Activated CD4-positive, CD25-positive, alpha-beta regulatory T cell treated with anti-CD3 and anti-CD28 coated beads, Interleukin-2, amount 50 U/mL, for 24 hours (primary cell): ENCODE measurements at places on chromosomes 2 and 18.

GRCh38 chr2:8541223-8541622 is 140.6 kb upstream of the ID2 start:
- no peak for ATAC-seq

- ATAC-seq, result no peak
Measured at GRCh38 chr2:226080334-226080733, 680.8 kb downstream of the NYAP2 start.

- no peak for ATAC-seq
Measured at GRCh38 chr2:189609423-189609816, 28.8 kb upstream of the SLC40A1 start.

GRCh38 chr2:239918749-239919148 is 106.4 kb downstream of the NDUFA10 start:
- no peak for ATAC-seq

GRCh38 chr2:10426726-10427617 is 21.2 kb downstream of the ODC1 start:
- no peak for ATAC-seq

DNA sequence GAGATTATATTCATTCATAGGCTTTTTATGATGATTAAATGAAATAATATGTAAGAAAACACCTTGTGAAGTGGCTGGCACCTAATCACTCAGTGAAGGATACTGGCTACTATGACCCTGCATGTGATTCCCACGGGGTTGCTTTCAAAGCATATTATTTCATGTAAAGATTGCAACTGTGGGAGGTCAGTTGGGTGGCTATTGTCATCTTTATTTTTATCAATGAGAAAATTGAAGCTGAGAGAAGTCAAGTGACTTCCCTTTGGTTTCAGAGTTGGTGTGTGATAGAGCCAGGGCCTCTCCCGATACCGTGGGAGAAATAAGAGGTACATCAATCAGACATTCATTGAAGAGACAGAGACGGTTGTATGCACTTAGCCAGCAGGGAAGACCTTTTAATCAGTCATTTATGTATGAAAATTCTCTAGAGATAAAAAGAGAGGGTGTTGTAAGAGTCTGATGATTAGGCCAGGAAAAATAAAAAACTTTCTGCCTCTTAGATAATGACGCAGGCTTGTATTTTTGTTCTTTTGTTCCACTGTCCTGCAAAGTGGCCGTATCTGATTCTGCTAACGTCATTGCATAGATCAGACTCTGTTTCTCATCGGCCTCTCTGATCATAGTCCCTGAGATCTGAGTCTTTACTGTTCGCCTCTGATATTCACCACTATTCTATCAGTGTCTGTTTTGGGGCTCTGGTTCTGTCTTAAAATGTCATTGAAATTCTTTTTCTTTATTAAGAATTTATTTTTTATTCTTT is 50.5 kb downstream of the QPCT start:
- ATAC-seq, result no peak
